Activated CD8-positive, alpha-beta T cell treated with anti-CD3 and anti-CD28 coated beads, Interleukin-2, amount 10 ng/mL, durations not matched to agents 7 days and 5 days (primary cell): ENCODE measurements at places on chromosomes 7 and 10. TPM values are rescaled to one million over a fixed set of nuclear protein-coding genes. Genes with fewer than 3 reads are reported as not detected.

SYT15 gene
- total RNA-seq: 1.0 TPM

CHCHD1 gene
- total RNA-seq: 35.3 TPM

TLX1 gene
- not detected for total RNA-seq

VDAC2 gene
- 159 TPM for total RNA-seq

CYP3A5 gene
- not detected for total RNA-seq

TCF7L2 gene
- 0.26 TPM for total RNA-seq

TRIM50 gene
- total RNA-seq: not detected

SPDYE9 gene
- total RNA-seq: not detected

CCDC3 gene
- total RNA-seq: not detected

COBL gene
- not detected for total RNA-seq

CALN1 gene
- not detected for total RNA-seq

GRCh38 chr7:132203021-132203420 lies 373.2 kb downstream of the PLXNA4 start:
- no peak overlapping the region for H3K4me3 ChIP-seq
- H3K27ac ChIP-seq: no peak overlapping the region
- no peaks in the 10 kb centered on the region for H3K4me1 ChIP-seq
- peaks cover 8% of the 10 kb centered on the region for H3K36me3 ChIP-seq

DNA sequence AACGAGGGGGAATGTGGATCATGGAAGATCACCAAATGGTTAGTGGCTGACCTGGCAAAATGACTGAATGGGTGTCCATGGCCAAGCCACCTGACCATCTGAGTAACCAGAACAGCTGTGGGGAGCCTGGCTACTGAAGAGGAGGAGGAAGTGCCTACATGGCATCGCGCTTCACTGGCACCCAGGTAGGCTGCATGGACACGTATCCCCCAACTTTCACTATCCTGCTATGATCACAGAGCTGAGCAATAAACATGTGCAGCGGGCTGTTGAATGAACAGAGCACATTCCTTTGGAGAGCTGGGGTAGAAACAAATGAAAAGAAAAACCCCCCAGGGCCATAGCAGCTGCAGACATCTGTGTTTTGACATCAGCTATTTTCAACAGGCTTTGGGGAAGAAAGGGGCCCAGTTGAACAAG lies 6.5 kb downstream of the AKR1B1 start:
- H3K27ac ChIP-seq: peak overlapping the region; percentile 15
- no peak for DNase-seq
- no peaks in the 10 kb centered on the region for H3K27me3 ChIP-seq
- H3K4me3 ChIP-seq: no peak overlapping the region
- peaks cover 34% of the 10 kb centered on the region for H3K4me1 ChIP-seq

- no peak for DNase-seq
- H3K27me3 ChIP-seq: no peaks in the 10 kb centered on the region
- H3K36me3 ChIP-seq: no peaks in the 10 kb centered on the region
- H3K4me1 ChIP-seq: no peaks in the 10 kb centered on the region
Observed at GRCh38 chr10:104767745-104768144, 126.7 kb downstream of the SORCS3 start.

GRCh38 chr10:59817773-59818172 lies 64.5 kb upstream of the MRLN start:
- no peak for DNase-seq
- H3K4me1 ChIP-seq: peaks cover 9% of the 10 kb centered on the region
- no peaks in the 10 kb centered on the region for H3K36me3 ChIP-seq
- H3K27me3 ChIP-seq: no peaks in the 10 kb centered on the region
- H3K27ac ChIP-seq: no peak overlapping the region
- H3K4me3 ChIP-seq: no peak overlapping the region

DNA sequence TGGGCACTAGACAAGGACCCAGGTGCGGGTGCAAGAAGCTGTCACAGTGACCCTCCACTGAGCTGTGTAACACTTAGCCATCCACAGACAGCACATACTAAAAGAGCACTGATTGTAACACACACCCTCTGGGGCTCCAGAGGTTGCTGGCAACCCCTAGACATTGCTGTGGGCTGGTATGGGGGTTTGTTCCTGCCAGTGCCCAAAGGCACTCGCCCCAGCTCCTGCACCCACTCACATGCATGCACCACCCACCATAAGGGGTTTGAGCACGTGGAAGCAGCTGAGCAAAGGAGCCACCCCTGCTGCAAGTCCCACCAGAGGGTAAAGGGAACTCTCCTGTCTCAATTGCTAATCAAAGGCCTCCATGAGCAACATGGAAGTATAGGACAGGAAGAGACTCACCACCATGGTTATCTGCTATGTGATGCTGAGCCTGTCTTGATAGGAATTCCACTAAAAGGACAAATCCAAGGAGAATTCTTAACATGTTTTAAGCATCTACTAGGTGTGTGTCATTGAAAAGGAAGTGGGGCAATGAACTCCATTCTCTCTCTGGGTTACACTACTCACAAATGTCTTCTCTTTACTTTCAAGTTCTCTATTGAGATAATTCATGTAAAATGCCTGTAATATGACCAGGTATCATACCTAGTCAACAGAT lies 103.1 kb downstream of the GFRA1 start:
- H3K36me3 ChIP-seq: no peaks in the 10 kb centered on the region
- H3K4me1 ChIP-seq: no peaks in the 10 kb centered on the region
- H3K27me3 ChIP-seq: no peaks in the 10 kb centered on the region
- H3K27ac ChIP-seq: no peak overlapping the region
- no peak for DNase-seq

DNA sequence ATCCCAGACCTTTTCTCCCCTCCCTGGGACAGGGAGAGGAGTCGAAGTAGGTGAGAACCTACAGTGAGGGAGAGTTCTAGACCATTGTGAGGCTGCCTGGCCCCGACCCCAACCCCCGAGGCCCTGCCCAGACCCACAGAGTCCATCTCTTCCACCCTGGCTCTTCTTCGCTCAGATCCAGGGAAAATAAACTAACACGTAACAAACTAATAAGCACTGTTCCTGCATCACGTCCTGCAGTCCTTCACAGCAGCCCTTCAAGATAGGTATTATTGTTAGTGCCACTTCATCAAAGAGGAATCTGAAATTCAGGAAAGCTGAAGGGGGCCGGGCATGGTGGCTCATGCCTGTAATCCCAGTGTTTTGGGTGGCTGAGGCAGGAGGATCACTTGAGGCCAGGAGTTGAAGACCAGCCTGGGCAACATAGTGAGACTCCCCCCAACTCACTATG lies at the start of gene SPACDR:
TSS of gene SPACDR (minus strand) at position 51 of the 451 bp plus-strand sequence. CDS start 235 bp downstream, outside the sequence.
- no peak within 1 kb of the TSS for H3K4me3 ChIP-seq
- H3K4me1 ChIP-seq: peaks cover 2% of the 10 kb centered on the region
- H3K36me3 ChIP-seq: peaks cover 32% of the 10 kb centered on the region
- H3K27ac ChIP-seq: no peak within 1 kb of the TSS
- DNase-seq: no peak
- no peaks in the 10 kb centered on the region for H3K27me3 ChIP-seq

- H3K36me3 ChIP-seq: no peaks in the 10 kb centered on the region
- no peaks in the 10 kb centered on the region for H3K27me3 ChIP-seq
- H3K4me3 ChIP-seq: no peak overlapping the region
Observed at GRCh38 chr7:17369691-17370426, 71.4 kb downstream of the AHR start.

DNA sequence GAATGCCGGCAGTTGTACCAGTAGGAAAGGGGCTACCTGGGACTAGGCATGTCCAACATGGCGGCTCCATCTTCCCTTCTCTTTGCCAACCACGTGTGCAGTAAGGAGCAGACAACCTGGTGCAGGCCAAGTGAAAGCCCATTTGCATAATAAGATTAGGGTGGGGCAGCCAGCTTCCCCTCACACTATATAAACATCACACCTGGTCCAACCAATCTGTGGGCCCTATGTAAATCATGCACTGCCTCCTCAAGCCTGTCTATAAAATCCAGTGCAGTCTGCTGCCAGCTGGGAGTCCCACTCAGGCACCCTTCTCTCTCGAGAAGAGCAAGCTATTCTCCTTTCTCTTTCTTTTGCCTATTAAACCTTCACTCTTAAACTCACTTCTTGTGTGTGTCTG lies 429.3 kb downstream of the CALN1 start:
- H3K27ac ChIP-seq: no peak overlapping the region
- H3K4me3 ChIP-seq: no peak overlapping the region
- H3K27me3 ChIP-seq: no peaks in the 10 kb centered on the region
- H3K36me3 ChIP-seq: no peaks in the 10 kb centered on the region
- DNase-seq: no peak

GRCh38 chr10:6053816-6054631 lies 8.1 kb downstream of the IL2RA start:
- no peaks in the 10 kb centered on the region for H3K27me3 ChIP-seq
- peak overlapping the region; percentile 57 for H3K4me3 ChIP-seq
- H3K27ac ChIP-seq: peak overlapping the region; percentile 79
- peak; percentile 26 for DNase-seq
- H3K36me3 ChIP-seq: peaks cover 84% of the 10 kb centered on the region

DNA sequence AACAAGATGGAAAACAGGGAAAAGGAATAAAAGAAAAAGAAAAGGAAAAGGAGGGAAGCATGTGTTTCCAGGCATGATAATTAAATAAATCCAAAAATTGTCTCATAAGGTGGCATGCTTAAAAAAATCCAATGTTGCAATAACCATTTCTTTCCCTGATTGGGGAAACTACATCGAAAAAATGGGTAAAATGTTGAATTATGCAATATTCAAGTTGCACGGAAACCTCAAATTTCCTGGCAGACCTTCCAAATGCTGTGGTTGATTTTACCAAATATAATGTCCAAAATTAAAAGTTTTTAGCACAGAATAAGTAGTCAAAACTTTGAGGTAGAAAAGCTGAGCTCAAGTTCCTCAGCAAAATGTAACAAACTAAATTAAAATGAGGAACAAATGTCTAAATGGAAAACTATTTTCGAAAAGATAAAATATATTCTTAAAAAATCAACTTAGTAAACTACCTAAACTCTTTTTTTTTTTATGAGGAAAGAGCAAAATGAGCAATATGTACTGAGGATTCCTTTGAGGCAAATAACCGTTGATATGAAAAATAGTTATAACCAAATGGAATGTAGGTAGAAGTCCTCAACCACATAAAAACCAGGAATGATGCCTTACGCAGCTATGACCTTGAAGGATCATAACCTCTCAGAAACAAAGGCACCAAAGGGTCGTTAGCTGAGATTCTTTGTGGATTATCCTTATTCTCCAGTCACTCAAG lies 52.6 kb downstream of the MACC1 start:
- no peaks in the 10 kb centered on the region for H3K36me3 ChIP-seq
- H3K27me3 ChIP-seq: no peaks in the 10 kb centered on the region
- no peak for DNase-seq
- no peaks in the 10 kb centered on the region for H3K4me1 ChIP-seq
- H3K4me3 ChIP-seq: no peak overlapping the region

GRCh38 chr7:81630600-81630999 lies 139.2 kb downstream of the HGF start:
- H3K27ac ChIP-seq: no peak overlapping the region
- DNase-seq: no peak
- no peaks in the 10 kb centered on the region for H3K36me3 ChIP-seq
- H3K27me3 ChIP-seq: no peaks in the 10 kb centered on the region
- H3K4me3 ChIP-seq: no peak overlapping the region
- no peaks in the 10 kb centered on the region for H3K4me1 ChIP-seq

DNA sequence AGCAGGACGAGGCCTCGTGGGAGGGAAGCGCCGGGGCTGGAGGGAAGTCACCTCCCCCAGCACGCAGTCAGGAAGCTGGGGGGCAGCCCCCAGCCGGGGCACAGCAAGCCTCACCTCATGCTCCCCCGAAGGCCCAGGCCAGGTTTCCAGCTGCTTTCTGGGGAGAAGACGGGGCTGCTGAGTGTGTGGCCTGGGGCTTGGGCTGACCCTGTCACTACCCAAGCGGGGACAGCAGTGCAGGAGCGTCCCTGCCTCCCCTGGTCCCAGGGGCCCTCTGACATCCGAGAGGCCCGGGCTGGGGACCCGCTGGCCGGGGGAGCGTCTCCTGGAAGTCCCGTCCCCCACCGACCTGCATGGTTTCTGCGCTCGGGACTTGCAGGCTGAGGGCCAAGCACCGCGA lies 19.7 kb upstream of the NKX6-2 start:
- no peaks in the 10 kb centered on the region for H3K27me3 ChIP-seq
- H3K4me1 ChIP-seq: no peaks in the 10 kb centered on the region
- H3K27ac ChIP-seq: no peak overlapping the region
- H3K36me3 ChIP-seq: no peaks in the 10 kb centered on the region

GRCh38 chr10:24494777-24495176 lies 228.9 kb downstream of the ARHGAP21 start:
- H3K4me3 ChIP-seq: no peak overlapping the region
- no peak overlapping the region for H3K27ac ChIP-seq
- H3K36me3 ChIP-seq: no peaks in the 10 kb centered on the region
- no peaks in the 10 kb centered on the region for H3K4me1 ChIP-seq

- H3K27me3 ChIP-seq: no peaks in the 10 kb centered on the region
- DNase-seq: no peak
- no peaks in the 10 kb centered on the region for H3K4me1 ChIP-seq
- H3K27ac ChIP-seq: no peak overlapping the region
Observed at GRCh38 chr10:109403551-109403950, 519.8 kb downstream of the XPNPEP1 start.

DNA sequence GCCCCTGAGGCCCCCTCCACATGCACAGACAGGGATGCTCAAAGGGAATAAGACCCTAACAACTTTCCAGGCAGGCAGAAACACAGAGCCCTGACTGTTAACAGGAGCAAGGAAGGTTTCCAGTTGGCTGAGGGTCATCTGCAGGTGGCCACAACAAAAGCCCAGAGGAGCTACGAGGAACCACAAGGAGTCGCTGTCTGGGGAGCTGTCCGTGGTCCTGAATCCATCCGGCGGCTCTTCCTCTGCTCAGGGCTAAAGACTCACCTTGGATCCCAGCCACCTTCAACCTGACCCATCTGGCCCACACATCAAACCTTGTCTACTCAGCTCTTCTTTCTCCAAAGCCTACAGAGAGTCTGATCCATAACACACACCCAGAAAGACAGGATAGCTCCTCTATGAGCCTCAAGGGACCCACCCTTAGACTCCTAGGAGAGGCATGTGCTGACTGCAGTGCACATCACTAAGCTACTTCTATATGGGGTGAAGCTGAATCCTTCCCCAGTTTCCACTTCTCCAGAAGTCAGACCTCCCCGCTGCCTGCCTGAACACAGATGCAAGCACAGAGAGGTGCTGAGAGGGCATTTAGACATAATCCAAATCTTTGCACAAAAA lies 104.0 kb downstream of the SLIT1 start:
- DNase-seq: peak; percentile 76
- H3K27me3 ChIP-seq: peaks cover 19% of the 10 kb centered on the region

DNA sequence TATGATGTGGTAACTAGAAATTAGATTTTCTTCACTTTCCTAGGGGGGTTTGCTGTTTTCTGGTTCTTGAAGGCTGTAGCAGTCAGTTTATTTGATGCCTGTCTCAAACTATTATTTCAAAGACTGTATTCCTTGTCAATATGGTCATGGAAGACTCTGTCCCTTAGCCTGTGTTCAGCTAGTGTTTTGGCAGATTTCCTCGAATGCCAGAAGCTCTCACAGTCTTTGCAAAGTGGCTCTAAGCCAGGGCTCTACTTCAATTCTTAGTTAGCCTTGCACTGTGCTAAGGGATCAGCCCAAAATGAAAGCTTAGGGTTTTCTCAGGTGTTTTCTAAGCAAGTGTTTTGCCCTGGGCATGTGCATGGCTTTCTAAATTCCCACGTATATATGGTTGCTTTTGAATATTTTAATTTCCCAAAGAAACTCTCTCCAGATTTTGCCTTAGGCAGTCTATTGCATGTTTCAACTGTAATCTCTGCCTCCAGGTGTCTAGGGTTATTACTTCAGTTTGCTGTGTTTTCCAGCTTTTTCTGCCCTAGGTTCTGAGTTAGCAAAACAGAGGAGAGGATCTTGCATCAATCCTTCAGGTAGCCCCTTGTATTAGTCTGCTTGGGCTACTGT lies 7.2 kb upstream of the C1GALT1 start:
- DNase-seq: no peak
- H3K4me1 ChIP-seq: peaks cover 3% of the 10 kb centered on the region
- no peak overlapping the region for H3K4me3 ChIP-seq
- peaks cover 43% of the 10 kb centered on the region for H3K36me3 ChIP-seq

GRCh38 chr7:55827577-55827976 lies 35.0 kb downstream of the SEPTIN14 start:
- H3K36me3 ChIP-seq: no peaks in the 10 kb centered on the region
- H3K27ac ChIP-seq: no peak overlapping the region
- H3K4me1 ChIP-seq: no peaks in the 10 kb centered on the region
- H3K27me3 ChIP-seq: no peaks in the 10 kb centered on the region
- no peak overlapping the region for H3K4me3 ChIP-seq
